ENCODE measurements at places on chromosomes 5 and 9. TPM values are rescaled to one million over a fixed set of nuclear protein-coding genes. Genes with fewer than 3 reads are reported as not detected.

DNA sequence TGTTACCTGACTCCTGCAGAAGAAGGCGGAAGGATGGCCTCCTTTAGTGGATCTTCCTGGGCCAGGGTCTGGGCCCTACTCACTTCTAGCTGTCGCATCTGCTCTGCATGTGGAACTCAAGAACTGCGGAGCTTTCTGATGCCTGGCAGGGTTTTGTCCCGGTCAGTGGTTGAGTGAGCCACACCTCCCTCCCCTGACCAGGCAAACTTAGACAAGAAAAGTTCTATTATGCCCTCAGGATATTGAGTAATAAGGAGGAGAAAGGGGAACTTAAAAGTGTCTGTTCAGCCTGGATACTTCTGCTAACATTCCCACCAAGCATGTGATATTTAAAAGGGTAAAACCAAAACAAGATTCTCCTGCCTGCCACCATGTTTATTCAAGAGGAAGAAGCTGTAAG is at the start of gene FYB1:
Gene FYB1, minus strand, starts transcription at position 127 of the 400 bp plus-strand sequence. CDS start 16,603 bp downstream, outside the sequence.
- DNase-seq = no peak

- no peak for DNase-seq
Measured at GRCh38 chr5:98902733-98903132, 26.1 kb downstream of the CHD1 start.

DNA sequence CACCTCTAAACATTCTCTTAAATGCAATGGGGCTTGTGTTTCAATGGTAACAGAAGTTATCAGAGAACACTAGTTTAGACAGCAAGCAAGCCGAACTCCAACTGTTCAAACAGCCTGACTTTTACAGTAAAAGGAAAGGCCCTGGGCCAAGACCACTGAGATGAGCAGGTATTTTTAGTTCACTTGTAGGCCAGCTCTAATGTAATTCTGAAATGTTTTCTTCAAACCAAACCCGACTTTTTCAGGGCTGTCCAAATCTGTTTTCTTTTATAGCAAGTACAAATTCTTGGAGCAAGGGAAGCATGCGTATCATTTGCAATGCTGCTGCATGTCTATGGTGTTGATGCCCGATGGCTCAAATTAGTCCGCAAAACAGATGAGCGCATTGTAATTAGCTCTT is 192.9 kb downstream of the SLF1 start:
- DNase-seq = no peak

- DNase-seq = peak; percentile 50
Measured at GRCh38 chr5:166123717-166124116, 2167.7 kb upstream of the WWC1 start.

GRCh38 chr5:127574852-127575679 is 57.6 kb downstream of the PRRC1 start:
- DNase-seq = no peak

GRCh38 chr9:16371306-16371705 is 499.2 kb downstream of the BNC2 start:
- DNase-seq = peak; percentile 37

GRCh38 chr5:98997000-98997399 is 68.2 kb upstream of the CHD1 start:
- DNase-seq = no peak

DNA sequence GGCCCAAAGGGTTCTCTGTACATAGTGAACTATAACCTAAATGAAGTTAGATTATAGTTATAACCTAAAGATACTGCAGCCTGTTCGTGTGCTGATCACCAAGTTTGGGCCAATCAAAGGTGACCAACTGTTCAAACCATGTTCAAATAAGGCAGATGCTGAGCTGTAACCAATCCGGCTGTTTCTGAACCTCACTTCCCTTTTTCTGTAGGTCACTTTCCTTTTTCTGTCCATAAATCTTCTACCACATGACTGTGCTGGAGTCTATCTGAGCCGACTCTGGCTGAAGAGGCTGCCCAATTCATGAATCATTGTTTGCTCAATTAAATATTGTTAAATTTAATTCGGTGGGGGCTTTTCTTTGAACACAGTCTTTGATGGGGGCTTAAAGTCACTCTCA is 1920.2 kb downstream of the MAT2B start:
- no peak for DNase-seq

DNA sequence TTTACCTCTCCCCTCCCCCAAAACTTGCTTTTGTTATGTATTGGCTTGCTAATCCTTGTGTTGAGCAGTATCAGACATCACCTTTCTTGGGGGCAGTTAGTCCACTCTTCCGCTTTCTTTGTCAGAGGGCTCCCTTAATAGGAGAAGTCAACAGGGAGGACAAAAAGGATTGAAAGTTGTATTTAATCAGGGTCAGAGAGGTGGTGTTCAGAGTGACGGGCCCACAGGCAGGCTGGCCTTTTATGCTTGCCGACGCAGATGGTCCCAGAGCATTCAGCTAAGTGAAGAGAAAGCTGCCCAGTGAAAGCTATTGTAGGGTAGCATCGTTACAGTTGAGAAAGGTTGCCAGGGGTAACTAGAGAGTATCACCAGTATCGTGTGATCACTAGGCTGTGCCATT is 131.1 kb downstream of the ZCCHC7 start:
- peak; percentile 72 for DNase-seq

- no peak for DNase-seq
Measured at GRCh38 chr5:180340856-180341255, 12.3 kb downstream of the GFPT2 start.

- DNase-seq = no peak
Measured at GRCh38 chr5:52786949-52787599, 642 bp upstream of the ITGA1 start.

GRCh38 chr9:125460883-125461635 is 199.4 kb downstream of the GAPVD1 start:
- no peak for DNase-seq

DNA sequence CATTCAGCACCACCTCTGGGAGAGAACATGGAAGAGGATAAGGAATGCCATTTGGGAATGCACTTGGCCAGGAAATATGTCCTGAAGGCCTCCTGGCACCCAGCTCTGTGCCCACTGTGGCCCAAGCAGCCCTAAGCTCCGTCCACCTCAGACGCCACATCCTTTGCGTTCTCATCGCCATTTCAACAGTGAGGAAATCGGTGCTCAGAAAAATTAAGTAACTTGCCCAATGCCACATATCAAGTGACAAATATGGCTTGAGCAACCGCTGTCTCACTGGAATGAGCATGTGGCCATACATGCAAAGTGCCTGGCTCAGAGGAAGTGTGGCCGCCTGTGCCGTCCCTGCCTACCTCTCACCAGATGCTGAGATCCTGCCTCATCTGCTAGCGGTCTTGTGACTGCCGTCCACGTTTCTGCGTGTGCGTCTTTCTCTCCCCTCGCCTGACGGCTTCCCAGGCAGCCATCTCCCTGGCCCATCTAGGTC is 984 bp upstream of the DOK3 start:
- DNase-seq = no peak

DNA sequence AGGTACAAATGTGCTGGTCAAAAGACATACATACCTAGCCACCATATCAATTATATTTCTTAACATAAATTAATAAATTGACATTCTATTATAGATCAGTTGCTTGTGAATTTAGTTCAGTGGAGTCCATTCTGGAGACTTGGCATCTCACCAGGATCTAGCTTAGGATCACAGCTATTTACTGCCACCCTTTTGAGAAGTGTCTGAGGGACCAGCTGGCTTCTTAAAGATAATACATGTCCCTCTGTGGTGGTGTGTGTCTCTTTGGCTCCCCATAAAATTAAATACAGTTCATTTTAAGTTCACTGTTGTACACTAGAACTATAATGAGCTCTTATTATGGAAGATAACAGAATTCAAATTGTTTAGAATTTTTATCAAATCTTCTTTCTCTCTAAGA is 290.7 kb downstream of the PRELID2 start:
- DNase-seq = no peak

The SH3GL2 gene
- total RNA-seq = 8.1 TPM

The ANKRD31 gene
- total RNA-seq = 0.42 TPM

The ENC1 gene
- 302 TPM for total RNA-seq

The TLX3 gene
- 161 TPM for total RNA-seq

The LCN6 gene
- not detected for total RNA-seq

The RNF183 gene
- not detected for total RNA-seq

The OR2K2 gene
- not detected for total RNA-seq
